ENCODE measurements at places on chromosomes 2 and 18. TPM values are rescaled to one million over a fixed set of nuclear protein-coding genes. Genes with fewer than 3 reads are reported as not detected.

Gene MC5R
- not detected for total RNA-seq

Gene ALK
- 0.40 TPM for total RNA-seq

- H3K4me3 ChIP-seq, result no peak overlapping the region
- no peaks in the 10 kb centered on the region for H3K4me1 ChIP-seq
- no peak for DNase-seq
These were observed 108.7 kb upstream of the ATL2 start for GRCh38 chr2:38485734-38486133.

- H3K36me3 ChIP-seq, result no peaks in the 10 kb centered on the region
- DNase-seq, result no peak
- no peak overlapping the region for H3K4me3 ChIP-seq
These were observed 139.0 kb upstream of the NXPH2 start for GRCh38 chr2:138919120-138919747.

DNA sequence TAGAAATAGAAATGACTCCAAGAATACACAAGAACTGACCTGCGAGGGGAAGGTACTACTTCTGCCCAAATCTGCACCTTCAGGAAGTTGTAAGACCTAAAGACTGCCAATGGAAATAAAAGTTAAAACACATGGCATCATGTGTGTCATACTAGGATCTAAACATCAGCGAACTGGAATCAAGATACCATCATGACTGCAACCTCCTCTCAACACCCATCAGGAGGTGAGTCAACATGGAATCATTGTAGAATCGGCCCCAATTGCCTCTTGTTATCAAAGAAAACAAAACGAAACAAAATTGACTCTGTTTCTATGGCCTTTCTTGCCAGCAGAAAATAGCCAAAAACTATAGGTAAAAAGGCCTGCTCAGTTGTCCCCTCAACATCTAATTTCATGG is 15.1 kb downstream of the RDH14 start:
- no peak overlapping the region for H3K27ac ChIP-seq
- DNase-seq, result no peak
- H3K4me1 ChIP-seq, result no peaks in the 10 kb centered on the region
- no peaks in the 10 kb centered on the region for H3K36me3 ChIP-seq
- H3K27me3 ChIP-seq, result no peaks in the 10 kb centered on the region
- H3K4me3 ChIP-seq, result no peak overlapping the region

DNA sequence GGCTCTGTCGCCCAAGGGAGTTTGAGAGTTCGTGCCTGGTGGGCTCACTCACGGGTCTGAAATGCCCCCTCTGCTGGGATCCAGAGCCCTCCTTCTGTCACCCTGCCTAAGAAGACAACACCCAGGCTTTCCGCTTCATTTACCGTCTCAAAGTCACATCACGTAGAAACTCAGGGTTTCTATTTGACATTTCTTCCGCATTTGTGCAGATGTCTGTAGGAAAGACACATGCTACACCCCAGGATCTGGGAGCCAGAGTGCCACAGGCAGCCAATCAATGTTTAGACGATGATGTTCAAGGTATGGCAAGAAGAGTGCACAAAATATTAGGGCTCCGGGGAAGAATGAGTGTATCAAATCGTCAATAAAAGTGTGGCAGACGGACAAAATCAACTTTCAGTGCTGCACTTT is 24.4 kb upstream of the ACKR3 start:
- no peaks in the 10 kb centered on the region for H3K27me3 ChIP-seq
- H3K4me1 ChIP-seq, result no peaks in the 10 kb centered on the region
- DNase-seq, result no peak
- no peak overlapping the region for H3K4me3 ChIP-seq

- no peaks in the 10 kb centered on the region for H3K36me3 ChIP-seq
- no peaks in the 10 kb centered on the region for H3K27me3 ChIP-seq
- no peak overlapping the region for H3K4me3 ChIP-seq
- no peaks in the 10 kb centered on the region for H3K4me1 ChIP-seq
- no peak overlapping the region for H3K27ac ChIP-seq
These were observed 216.3 kb downstream of the BCL11A start for GRCh38 chr2:60337142-60337497.

DNA sequence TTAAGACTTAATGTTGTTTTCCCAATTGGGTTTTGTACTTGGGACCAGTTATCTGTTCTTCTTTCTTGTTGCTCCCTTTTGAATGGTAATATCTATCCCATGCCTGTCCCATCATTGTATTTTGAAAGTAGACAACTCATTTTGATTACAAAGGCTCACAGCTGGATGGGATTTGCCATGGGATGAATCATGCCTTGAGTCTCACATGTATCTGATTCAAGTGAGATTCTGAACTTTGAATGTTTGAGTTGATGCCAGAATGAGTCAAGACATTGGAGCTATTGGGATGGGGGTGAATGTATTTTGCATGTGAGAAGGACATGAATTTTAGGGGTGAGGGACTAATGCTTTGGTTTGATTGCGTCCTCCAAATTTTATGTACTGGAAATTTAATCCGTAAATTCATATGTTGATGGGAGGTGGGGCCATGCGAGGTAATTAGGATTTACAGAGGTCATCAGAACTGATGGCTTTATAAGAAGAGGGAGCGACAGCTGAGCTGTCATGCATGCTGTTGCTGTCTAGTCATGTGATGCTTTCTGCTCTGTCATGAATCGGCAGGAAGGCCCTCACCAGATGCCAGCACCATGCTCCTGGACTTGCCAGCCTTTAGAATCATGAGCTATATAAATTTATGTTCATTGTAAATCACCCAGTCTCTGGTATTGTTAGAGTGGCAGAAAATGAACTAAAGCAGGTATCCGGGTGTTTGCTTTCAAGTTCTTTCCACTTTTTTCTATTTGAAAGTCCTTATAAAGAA is 741.3 kb upstream of the RAB6C start:
- no peak for DNase-seq
- H3K36me3 ChIP-seq, result no peaks in the 10 kb centered on the region
- no peak overlapping the region for H3K27ac ChIP-seq
- H3K4me1 ChIP-seq, result no peaks in the 10 kb centered on the region
- H3K4me3 ChIP-seq, result no peak overlapping the region

Gene EMX1
- total RNA-seq, result not detected

Gene RGPD6
- total RNA-seq, result 67.5 TPM

DNA sequence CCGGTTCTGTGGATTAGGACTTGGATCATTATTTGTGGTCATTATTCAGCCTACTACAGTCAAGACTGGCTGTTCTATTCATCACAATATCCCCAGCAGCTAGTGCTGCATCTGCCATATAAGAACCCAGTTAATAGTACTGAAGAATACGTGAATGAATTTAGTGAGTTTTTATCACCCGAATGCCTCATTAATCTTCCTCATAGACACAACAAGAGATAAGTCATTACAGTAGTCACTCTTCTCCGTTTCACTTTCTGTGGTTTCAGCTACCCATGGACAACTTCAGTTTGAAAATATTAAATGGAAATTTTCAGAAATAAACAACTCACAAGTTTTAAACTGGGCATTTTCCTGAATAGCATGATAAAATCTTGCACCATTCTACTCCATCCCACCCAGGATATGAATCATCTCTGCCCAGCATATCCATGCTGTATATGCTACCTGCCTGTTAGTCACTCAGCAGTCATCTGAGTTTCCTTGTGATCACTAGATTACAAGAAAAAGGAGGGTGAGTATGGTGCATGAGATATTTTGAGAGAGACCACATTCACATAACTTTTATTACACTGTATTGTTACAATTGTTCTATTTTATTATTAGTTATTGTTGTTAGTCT is 363.7 kb upstream of the CHAC2 start:
- no peaks in the 10 kb centered on the region for H3K27me3 ChIP-seq
- no peak overlapping the region for H3K27ac ChIP-seq
- H3K36me3 ChIP-seq, result no peaks in the 10 kb centered on the region
- no peaks in the 10 kb centered on the region for H3K4me1 ChIP-seq
- no peak for DNase-seq

DNA sequence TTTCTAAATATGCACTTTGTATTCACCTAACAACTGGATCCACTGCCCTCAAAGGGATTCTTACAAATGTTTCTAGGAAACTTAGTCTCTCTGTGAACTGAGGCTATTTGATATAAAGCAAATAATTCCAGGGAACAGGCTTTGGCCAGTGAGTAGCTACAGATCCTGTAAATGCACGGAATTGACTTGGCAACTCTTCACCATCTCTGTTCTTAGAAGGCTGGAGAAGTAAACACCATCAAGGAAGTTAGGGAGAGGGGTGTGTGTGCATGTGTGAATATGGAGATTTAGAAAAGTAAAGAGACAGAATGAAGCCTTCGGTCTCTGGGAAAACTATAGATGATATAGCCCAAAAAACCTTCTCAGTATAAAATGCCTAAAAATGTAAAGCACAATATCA is 10.7 kb downstream of the CIDEA start:
- no peaks in the 10 kb centered on the region for H3K27me3 ChIP-seq
- DNase-seq, result no peak
- H3K4me3 ChIP-seq, result no peak overlapping the region
- no peak overlapping the region for H3K27ac ChIP-seq
- no peaks in the 10 kb centered on the region for H3K4me1 ChIP-seq

DNA sequence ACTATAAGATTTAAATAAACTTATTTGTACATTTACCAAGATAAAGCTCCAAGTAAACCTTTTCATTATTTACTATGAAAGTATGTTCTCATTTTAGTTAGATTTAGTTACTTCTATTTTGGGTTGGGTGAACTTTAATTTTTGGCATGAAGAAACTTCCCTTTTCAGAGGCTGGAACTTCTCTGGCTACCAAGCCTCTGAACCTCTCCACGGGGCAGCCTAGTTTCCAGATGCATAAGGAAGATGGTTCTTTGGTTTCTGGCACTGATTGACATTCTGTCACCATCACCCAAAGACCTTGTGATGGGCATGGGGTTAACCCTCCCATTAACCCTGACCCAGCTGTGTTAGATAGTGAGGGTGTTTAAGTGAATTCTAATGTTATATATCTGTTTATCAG is 17.1 kb downstream of the PSD4 start:
- no peak overlapping the region for H3K4me3 ChIP-seq
- H3K27ac ChIP-seq, result no peak overlapping the region
- H3K36me3 ChIP-seq, result no peaks in the 10 kb centered on the region
- peaks cover 9% of the 10 kb centered on the region for H3K4me1 ChIP-seq
- no peaks in the 10 kb centered on the region for H3K27me3 ChIP-seq
- DNase-seq, result no peak

DNA sequence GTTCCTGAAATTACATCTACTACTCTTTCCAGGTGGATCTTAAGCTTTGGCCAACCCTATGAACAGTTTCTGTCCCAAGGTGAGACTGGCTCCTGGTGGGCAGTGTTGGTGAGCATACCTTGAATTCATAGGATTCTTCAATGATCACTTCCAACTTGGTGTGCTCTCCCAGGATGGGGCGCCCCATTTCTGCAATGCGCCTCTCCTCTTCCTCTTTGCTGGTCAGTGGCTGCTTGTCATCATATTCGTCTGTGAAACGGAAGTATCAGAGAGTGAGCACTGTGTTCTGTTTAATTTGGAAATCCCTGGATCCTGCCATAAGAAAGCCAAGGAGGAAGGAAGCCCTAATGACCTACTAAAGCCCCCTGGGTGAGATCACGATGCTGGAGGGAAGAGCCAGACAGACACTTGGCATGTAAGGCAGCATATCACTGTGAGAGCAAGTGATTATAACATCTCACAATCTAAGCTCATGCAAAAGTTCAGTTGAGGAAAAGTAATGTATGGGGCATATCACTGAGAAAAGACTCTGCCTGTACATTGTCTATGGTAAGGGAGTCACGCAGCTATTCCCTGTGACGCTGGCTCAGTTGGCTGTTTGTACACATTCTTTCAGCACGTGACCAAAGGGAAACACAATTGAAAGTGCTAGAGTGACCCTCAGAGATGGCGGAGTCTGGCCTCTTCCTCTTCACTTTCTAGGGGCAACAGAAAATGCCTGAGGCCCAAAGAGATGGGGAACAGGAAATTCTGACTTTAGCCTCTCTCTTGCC is 287.0 kb downstream of the SLC8A1 start:
- H3K27me3 ChIP-seq, result no peaks in the 10 kb centered on the region
- H3K27ac ChIP-seq, result no peak overlapping the region
- H3K4me3 ChIP-seq, result no peak overlapping the region
- no peak for DNase-seq
- no peaks in the 10 kb centered on the region for H3K36me3 ChIP-seq
